ENCODE measurements at places on chromosomes 12 and 14.

GRCh38 chr14:76763096-76764041 is 2.1 kb downstream of the VASH1 start:
- DNase-seq: no peak

DNA sequence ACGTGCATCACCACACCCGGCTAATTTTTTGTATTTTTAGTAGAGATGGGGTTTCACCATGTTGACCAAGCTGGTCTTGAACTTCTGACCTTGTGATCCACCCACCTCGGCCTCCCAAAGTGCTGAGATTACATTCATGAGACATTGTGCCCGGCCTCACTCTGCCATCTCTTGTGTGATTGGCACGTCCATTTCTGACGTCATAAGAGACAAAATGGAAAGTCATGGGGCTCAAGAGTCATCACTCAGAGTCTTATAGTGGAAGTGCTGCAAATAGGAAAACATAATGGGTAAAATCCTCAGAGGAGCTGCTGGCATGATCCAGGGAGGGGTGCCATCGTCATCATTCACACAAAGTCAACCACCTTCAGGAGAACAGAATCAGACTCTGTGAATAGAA is 54.2 kb upstream of the GPATCH2L start:
- DNase-seq: no peak

DNA sequence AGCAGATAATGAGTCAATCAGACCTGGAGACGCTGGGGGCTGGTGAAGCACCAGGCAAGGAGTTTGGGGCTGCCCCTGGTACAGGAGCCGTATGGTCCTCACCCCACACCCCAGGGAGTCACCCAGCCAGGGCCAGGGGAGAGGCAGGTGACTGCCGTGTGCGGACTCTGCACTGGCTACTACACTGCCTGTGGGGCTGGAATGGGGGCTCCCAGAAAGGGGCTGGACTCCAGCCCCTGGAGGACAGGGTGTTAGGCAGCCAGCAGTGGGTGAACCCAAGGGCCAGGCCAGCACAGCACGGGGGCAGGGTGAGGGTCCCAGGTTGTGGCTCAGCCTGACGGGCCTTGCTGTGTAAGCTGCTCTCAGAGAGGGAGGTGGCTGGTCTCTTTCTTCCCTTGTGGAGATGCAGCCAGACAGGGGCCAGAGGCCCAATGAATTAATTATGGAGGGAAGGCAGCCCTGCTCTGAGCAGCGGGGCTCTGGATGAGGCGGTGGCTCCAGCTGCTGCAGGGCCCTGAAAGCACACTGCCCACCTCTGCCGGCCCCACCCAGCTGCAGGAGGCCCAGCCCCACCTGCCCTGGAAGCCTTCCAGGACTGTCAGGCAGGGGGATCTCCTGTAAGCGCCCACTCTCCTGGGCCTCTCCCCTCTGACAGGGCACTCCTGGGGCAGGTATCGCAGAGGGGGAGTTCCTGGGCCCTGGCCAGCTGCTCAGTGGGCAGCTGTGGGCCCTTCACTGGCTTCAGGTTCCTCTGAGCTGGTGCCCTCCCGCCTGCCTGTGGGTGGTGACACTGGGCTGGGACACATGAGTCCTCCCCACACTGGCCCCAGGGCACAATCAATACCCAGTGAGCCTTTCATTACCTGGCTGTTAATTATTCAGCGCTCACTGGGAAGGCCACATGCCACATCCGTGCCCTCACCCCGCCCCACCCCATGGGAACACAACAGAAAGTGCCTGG is 142.5 kb upstream of the C14orf180 start:
- no peak for DNase-seq

DNA sequence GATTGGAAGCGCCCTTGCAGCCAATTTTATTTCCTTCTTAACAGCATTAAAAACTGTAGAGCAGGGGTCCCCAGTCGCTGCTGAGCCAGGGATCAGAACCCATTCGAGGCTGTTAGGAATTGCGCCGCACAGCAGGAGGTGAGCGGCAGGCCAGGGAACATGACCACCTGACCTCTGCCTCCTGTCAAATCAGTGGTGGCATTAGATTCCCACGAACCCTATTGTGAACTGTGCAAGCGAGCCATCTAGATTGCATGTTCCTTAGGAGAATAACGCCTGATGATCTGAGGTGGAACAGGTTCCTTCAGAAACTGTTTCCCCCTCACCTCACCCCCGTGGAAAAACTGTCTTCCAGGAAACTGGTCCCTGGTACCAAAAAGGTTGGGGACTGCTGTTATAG is 107.4 kb downstream of the DNAI7 start:
- no peak for DNase-seq

DNA sequence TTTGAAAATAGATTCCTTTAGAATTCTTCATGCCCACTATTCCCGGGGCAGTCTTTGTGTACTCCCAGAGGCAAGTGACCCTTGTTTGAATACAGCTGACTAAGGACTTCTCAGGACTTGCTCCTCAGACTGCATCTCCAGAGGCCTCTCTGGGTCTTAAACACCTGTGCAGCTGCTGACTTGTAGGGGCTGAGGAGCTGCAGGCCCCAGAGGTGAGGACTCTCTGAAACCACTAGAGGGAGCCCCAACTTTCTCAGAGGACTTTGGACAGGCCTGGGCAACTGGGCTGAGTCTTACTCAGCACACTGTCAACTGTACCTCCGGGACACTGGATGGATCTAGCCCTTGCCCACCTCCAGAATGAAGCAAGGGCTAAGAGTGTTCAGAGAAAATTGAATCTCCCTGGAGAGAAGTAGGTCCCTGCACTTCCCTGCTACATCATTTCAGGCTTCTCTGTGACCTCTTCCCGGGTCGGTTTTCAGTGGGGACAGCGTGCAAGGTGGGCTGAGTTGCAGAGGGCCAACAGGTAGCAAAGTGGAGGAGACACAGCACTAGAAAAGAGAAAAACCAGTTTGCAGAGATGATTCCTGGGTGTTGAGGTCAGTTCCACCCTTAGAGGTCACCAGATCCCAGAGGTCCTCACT is 164.6 kb downstream of the TMEM117 start:
- no peak for DNase-seq

DNA sequence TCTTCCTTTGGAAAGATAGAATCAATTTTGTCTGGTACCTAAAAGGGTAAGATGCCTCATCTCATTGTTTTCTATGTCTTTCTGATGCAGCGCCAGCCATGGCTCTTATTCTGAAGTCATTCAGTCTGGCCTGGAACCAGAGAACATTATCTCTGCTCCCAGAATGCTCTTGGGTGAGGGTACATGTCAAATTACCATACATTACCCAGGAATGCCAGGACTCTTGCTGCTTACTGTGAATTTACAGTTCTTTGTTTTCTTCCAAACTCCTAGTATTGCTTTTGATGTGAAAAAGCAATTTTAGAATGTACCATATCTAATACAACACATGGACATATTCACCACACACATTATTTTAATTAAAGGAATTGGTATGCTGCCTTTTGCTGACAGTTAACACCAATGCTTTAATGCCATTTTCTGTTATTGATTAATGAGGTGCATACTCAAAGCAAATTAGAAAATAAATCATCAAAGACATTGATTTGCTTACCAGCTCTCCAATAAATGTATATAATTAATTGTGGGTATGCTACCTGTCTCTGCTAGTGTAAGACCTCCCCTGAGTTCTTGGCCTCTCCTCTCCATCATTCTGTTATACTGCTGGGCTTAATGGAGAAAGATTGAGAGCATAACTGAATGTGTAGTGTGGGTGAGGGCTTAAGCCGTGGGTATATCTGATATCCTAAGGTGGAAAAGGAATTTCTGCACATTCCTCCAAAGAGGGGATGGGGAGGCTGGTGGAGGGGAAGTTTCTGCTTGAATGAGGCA is 337.7 kb downstream of the C12orf75 start:
- no peak for DNase-seq

DNA sequence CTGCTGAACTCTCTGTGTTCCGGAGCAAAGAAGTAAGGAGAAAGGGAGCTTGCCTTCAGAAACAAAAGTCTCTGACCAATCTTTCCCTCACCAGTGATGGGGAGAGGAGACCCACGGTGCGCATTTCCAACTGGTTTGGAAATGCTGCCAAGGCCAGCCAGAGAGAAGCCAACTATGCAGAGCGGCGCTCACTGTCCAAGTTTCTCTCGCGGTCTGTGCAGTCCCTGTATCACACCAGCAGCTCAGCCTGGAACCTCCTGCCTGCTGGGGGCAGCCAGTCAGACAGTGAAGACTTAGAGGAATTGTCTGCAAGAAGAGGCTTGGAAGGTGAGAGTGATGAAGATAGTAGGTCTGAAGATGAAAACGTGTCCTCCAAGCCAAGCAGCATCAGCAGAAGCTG is 206.2 kb downstream of the NAV3 start:
- no peak for DNase-seq

GRCh38 chr14:36207500-36207899 is 31.0 kb upstream of the PTCSC3 start:
- no peak for DNase-seq

DNA sequence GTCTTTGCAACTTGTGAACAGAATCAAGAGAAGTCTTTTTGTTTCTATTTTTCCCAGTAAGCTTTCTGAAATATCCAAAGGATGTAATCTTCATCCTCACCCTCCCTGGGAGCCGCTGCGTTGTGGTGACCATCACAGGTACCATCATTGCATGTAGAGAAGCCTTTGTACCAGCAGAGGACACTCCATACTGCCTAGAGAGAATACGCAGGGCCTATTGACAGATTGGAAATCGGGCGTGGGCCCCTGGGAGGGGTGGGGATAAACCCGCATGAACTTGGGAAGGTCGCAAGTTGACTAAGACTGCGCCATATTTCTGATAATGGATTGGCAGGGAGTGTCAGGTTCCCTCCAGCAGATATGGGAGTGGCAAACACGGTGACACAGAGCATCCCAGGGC is 12.7 kb downstream of the KRT1 start:
- DNase-seq: no peak

DNA sequence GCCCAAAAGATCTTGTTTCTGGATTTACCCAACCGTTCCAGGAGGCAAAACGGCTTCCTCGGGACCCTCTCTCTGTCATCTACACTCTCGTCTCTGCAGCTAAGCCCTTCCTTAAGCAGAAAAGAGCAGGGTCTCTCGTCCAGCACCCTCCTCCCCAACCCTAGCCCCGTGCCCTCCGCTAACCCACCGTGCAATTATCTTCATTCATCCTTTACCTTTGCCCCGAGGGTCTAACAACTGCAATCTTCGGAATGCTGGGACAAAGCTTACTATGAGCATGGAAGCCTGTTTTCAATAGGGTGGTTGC is 276 bp upstream of the BMAL2 start:
- no peak for DNase-seq

Data from ovary (tissue), 10 donors.